ENCODE measurements at places on chromosomes 2 and 18.

DNA sequence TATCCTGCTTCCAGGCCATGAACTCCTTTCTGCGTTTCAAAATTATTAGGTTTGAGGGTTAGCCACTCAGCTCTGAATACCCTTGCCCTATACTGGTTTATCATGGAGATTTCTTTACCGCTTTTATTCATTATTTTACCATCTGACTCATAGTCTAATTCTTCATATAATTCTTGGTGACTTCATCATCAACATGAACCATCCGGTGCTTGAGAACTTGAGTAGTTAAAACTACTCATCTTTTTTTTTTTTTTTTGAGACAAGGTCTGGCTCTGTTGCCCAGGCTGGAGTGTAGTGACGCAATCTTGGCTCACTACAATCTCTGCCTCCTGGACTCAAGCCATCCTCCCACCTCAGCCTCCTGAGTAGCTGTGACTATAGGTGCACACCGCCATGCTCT, 94.2 kb upstream of the LHCGR start:
- no peak for DNase-seq

GRCh38 chr2:99959261-99960014, 183.0 kb downstream of the AFF3 start:
- DNase-seq: no peak

GRCh38 chr2:157439824-157440186, 4.1 kb downstream of the CYTIP start:
- no peak for DNase-seq

- DNase-seq: peak; percentile 3
Observed at GRCh38 chr2:584863-585823, 92.1 kb downstream of the TMEM18 start.

- no peak for DNase-seq
Observed at GRCh38 chr2:9715238-9715637, 84.4 kb upstream of the YWHAQ start.

GRCh38 chr2:24253303-24253919, 78.6 kb downstream of the FAM228A start:
- DNase-seq: no peak

- no peak for DNase-seq
Observed at GRCh38 chr2:39513641-39514094, 76.6 kb upstream of the MAP4K3 start.

DNA sequence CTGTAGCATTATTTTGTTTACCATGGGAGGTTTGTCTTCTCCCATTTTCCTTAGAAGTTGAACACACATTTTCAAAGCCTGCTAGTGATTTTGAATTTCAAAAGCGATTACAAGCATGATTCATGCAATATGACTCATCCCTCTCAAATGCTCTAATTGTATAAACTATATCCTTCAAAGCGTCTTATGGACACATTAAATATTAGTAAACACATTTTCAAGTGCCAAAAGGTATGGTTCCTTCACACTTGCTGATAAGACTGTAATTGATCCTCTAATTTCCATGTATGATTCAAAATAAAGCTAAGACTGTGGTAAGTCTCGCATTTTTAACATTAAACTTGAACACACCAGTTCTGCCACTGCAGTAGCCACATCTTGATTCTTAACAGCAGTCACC, 512.9 kb downstream of the LRRTM4 start:
- no peak for DNase-seq

GRCh38 chr2:234111523-234111922, 61.0 kb downstream of the SPP2 start:
- no peak for DNase-seq

- no peak for DNase-seq
Observed at GRCh38 chr2:179595284-179595683, 266.1 kb downstream of the ZNF385B start.

GRCh38 chr2:139260052-139260430, 479.9 kb upstream of the NXPH2 start:
- no peak for DNase-seq

GRCh38 chr2:140835079-140835478, 1295.7 kb downstream of the LRP1B start:
- DNase-seq: no peak

DNA sequence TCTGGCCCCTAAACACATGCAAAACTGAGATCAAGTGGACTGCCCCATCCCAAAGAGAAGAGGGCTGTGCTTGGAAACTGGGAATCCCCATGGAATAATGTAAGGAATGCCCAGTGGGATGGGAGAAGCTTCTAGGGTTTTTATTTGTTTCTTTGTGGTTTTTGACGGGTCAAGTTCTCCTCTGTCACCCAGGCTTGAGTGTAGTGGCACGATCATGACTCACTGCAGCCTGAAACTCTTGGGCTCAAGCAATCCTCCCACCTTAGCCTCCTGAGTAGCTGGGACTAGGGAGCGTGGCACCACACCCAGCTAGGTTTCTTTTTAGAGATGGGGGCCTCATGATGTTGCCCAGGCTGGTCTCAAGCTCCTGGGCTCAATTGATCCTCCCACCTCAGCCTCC, 101.7 kb upstream of the ZSWIM2 start:
- DNase-seq: no peak

GRCh38 chr2:70703900-70704549, 64.0 kb downstream of the ADD2 start:
- DNase-seq: no peak

DNA sequence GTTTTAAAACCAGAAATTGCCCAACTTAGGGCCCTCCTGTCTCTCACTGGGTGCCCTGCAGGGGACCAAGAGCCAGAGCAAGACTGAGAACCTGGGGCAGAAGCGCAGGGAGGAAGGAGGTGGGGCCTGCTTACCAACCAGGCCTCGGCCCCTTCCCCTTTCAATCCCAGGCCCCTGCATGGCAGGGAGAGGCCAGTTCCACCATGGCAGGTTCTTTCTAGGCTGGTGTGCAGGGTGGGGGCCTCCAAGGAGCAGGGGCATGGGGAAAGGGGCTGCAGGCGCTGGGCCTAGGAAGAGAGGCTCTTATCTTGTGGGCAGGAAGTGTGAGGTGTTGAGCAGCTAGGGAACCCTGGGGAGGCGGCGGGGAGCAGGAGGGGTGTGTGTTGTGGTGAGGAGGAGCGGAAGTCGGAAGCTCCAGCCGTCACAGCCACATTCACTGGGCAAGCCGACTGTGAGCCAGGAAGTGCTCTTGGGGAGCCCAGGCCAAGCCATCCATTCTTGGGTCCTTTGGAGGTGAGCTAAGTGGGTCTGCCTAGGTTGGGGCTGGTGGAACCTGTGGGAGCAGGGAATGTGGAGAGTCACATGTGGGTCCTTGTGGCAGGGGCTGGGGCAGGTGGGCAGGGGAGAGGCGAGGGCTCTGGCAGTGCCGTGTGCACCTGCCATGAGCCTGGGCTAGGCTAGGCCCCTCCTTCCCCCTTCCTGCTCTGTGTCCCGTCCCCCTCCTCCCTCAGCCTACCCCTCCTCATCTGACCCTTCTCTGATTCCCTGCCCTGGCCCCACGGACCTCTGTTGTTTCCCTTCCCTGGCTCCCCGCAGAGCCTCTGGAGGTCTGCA, at the start of gene PSD4:
TSS of gene PSD4 (plus strand) at position 430 of the 834 bp plus-strand sequence. CDS start 8,486 bp downstream, outside the sequence.
- DNase-seq: peak; percentile 74

- no peak for DNase-seq
Observed at GRCh38 chr2:22634167-22634566, 750.8 kb upstream of the KLHL29 start.

DNA sequence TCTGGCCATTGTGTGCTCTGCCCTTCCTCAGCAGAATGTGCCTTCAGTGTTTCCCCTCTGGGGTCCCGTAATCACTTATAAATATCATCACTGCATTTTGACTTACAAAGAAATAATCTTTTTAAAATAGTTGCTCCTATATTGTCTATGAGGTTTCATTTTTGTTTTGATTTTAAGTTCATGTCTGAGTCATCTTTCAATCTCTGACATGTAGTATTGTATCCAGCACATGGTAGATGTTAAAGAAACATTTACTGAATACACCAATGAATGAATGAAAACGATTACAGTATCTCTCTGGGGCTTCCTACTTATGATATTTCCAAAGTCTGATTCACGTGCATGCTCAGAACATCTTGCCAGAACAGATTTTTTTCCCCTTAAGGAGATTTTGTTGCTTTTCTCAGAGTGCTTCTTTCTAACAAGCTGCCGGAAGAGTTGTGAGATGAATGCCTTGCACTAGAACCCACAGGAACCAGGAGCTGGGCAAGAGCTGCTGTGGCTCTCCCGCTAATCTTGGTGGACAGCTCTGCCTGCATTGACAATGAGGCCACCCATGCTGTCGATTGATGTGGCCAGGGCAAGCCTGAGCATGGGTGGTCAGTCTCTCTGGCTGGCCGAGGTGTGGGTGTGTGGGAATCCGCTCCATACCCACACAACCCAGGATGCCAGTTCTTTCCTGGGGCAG, 199.4 kb downstream of the CYRIA start:
- no peak for DNase-seq

- DNase-seq: no peak
Observed at GRCh38 chr2:138640921-138641676, 139.1 kb downstream of the NXPH2 start.

DNA sequence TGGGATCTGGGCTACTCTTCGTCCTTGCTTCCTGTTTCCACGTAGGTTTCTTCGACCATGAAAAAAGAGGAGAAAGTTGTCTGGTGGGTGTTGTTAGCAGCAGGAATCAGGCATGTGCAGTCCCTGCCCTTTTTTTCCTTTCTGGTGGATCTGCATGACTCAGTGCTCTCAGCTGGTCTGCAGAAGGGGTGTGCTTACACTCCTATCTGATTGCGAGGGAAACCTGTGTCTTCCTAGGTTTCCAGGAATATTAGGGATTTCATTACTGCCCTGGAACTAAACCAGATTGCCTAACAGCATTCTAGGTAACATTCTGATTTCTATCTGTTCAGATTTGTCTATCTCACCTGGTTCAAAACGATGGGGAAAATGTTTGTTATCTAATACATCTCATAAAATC, 174.3 kb downstream of the CCDC102B start:
- DNase-seq: no peak

GRCh38 chr18:67239826-67240225, 276.7 kb downstream of the DSEL start:
- no peak for DNase-seq

DNA sequence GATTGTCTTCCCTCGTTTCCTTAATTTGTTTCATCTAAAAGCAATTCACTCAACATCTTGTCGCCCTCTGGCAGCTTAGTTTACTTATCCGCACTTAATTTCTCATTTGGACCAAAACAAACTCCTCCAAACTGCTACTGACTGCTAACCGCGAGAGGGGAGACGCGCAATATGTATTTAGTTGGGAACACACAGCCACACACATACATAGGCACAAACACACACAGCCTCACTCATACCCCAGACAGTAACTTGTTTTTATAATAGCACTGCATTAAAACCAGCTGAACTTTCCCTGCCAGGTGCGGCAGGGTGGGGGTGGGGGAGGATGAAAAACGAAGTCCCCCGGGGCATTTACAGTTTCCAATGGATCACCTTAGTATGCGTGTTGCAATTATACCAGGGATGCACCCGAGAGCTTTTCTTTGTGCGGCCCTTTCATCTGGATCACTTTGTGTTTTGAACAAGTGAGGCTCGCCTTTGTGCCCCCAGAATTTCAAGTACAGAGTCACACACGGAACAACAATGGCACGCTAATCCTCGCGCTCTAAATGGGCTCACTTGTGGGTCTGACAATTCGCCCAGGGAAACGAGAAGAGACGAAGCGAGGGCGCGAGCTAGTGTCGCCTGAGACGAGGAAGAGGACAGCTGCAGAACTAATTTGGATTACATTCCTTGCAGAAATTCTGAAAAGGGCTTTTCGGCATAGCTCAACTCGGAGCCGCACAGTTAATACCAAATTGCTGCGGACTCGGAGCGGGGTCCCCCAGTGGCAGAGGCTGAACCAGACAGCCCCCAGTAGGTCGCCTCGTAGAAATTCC, 2.4 kb downstream of the ERBB4 start:
- DNase-seq: no peak

GRCh38 chr18:54223568-54224241, 764 bp downstream of the MBD2 start:
- peak; percentile 38 for DNase-seq

DNA sequence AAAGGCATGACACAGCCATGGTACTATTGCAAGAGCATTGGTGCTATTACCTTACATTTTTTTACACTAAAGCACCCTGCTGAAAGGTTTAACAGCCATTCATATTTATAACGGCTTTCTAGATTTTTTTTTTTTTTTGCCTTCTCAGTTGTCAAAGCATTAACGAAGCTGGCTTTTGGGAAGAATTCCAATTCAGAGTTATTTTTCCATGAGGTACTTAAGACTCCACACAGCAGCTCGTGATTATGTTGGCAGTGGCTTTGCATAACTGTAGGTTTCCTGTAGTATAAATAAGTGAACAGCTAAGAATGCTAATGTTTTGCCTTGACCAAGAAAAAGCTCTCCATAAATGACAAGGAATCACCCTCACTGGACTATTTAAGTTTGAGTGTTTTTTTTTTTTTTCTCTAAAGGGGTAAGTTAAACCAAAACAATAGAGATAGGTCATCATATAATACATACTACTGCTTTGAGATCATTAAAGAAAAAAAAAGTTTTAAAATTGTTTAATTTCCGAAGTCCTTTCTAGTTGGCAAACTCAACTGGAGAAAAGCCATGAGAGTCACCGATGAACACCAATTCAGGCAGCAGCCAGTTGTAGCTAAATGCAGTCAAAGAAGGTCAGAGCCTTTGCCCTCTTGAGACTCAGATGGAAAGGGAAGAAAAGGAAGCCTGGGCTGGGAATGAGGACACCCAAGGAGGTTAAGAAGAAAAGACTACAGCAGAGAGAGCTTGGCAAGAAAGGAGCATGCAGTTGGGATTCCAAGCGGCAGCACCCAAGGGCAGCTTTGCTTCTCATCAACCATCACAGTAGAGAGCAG, 187.4 kb upstream of the NCKAP5 start:
- no peak for DNase-seq

DNA sequence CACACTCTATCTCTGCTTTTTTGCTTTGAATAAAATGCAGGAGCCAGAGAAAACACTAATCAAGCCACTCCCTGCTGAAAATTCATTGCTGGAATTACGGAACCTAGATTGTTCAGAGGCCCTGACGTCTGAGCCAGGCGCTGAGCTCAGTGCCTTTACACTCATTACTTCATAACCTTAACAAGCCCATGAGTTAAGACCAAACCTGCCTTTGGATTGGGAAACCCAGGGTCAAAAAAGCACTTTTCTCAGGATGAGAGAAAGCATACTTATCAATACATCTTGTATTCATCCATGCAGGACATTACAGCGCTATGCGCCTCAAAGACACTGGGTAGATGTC, 762 bp downstream of the INO80C start:
- DNase-seq: no peak

- no peak for DNase-seq
Observed at GRCh38 chr2:67726416-67726815, 329.3 kb downstream of the ETAA1 start.

- no peak for DNase-seq
Observed at GRCh38 chr2:233852056-233852455, 2.3 kb downstream of the HJURP start.

DNA sequence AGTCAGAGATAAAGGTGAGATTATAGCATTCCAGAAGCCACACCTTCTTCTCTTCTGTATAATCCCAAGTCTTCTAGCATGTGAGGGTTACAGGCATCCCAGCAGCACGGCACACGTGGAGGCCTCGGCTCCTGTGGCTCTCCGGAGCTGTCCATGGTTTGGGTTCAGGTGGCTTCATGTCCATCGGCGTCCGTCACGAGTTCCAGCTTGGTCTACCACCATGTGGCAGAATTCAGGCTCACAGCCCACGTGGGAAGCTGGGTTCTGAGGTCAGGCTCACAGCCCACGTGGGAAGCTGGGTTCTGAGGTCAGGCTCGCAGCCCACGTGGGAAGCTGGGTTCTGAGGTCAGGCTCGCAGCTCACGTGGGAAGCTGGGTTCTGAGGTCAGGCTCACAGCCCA, 378.3 kb upstream of the SALL3 start:
- DNase-seq: no peak

GRCh38 chr2:219286436-219287115, 7.4 kb downstream of the DNAJB2 start:
- DNase-seq: no peak

Measured in activated T-helper 1 cell treated with anti-CD3 and anti-CD28 coated beads, Interleukin-2, amount 50 U/mL, for 16 hours (primary cell).